AG09309 (cell line): ENCODE measurements at places on chromosomes 7 and 10.

DNA sequence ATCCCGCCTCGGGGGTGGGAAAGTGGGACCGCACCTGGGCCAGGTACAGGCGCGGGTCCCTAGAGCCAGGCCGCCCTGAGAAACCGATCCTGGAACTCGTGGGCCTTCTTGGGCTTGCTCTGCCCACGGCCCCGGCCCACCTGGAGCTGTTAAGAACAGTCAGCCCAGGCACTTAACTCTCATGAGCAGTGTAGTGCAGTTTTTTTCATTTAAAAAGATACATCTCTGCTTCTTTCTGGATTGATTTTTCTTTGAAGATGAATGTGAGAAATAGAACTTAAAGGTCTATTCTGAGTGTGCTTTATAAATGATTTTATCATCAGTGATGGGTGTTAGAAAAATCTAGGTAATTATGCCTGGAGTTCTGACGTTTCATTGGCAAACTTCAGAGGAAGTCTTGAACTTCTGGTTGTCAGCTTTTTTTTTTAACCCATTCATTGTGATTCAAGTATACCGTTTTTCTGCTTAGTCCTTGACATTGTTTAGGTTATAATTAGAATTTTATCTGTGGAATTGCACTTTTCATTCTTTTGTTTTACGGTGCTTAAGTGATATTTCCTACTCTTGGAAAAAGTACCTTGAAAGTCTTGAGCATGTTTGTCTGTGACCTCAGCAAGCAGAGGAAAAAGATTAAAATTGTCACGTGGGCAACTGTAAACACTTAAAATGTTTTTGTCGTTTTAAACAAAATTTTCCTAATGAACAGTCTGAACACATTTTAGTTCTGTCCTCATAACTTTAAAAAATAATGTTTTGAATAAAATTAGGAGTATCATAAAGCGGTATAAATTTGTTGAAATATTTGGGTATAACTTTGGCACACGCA lies 906 bp downstream of the CDK1 start:
- no peak for DNase-seq

- no peak for DNase-seq
Observed at GRCh38 chr10:72274730-72275350, 1.1 kb downstream of the DDIT4 start.

DNA sequence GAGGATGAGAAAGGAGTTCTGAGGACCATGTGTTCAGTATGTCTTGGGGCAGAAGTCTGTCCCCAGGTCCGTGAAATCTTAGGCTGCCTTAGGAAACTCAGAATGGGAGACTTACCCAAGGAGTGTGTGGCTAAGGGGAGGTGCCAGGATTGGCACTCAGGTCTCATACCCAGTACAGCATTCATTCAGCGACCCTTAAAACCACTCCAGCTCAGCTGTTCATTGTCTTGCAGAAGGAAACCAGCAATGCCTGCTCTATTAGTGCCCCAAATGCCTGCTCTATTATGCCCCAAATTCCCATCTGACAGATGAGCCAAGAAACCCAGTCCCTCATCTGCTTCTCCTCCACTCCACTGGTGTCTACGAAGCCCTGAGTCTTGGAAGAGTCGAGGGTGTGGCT lies 147.8 kb downstream of the NEURL1 start:
- DNase-seq, result no peak

- DNase-seq, result no peak
Observed at GRCh38 chr7:5455175-5455574, 31.5 kb upstream of the TNRC18 start.

DNA sequence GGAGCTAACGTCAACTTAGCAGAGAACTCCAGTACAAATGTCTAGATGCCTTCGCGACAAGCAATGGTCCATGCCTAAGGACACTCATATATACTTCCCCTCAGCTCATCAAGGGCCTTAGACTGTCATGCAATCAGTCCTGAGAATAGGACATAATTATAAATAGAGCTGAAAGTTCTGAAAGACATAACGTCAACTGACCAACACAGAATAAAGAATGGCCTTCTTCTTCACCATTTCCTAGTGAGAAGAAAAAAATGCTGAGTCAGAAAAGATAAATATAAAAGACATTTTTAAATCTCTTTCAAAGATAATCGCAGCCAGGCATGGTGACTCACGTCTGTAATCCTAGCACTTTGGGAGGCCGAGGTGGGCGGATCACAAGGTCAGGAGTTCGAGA lies 83.2 kb downstream of the ARMH3 start:
- DNase-seq, result no peak

- no peak for DNase-seq
Observed at GRCh38 chr10:96878057-96878456, 46.0 kb downstream of the LCOR start.

DNA sequence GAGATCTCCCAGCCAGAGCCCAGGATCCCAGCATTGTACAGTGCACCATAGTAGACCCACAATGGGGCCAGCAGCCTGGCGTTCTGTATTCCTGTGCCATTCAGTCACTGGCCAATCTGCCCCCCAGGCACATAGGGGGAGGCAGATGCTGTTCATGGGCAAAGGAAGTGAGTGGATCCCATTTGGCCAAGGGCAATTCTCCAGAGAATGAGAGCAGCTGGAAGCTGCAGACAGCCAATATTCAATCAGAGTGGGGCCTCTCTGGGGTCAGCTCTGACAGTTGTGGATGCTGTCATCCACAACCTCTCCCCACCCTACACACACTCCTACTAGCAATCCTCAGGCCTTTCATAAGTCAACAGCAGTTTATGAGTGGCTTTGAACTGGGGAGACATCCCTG lies 17.5 kb downstream of the STEAP1B start:
- DNase-seq, result no peak

DNA sequence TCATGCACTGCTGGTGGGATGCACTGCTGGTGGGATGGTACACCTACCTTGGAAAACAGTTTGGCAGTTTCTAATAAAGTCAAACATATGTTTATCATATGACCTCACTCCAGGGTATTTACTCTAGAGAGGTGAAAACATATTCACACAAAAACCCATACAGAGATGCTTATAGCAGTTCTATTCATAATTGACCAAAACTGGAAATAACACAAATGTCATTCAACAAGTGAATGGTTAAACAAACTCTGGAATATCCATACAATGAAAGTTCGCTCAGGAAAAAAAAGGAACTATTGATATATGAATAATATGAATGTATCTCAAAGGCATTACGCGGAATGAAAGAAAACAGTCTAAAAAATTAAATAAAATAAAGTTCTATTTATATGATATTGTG lies 19.5 kb downstream of the CCDC71L start:
- no peak for DNase-seq

DNA sequence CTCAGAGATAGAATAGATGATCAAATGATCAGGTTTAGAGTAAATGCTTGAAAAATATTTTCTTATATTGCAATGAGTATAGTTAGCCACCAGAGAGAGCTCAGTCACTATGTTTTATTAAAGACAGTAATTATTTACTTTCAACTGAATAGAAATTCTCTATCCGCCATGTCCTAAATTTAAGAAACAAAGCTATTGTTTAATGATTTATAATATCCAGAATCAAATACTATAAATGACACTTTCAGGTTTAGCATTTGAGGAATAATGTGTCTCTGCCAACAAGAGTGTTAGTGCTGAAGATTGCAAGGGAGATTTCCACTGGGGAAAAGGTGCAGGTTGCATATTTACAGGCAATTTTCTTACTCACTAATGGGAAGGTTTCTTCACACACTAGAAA lies 184.7 kb downstream of the DGKB start:
- DNase-seq, result no peak

DNA sequence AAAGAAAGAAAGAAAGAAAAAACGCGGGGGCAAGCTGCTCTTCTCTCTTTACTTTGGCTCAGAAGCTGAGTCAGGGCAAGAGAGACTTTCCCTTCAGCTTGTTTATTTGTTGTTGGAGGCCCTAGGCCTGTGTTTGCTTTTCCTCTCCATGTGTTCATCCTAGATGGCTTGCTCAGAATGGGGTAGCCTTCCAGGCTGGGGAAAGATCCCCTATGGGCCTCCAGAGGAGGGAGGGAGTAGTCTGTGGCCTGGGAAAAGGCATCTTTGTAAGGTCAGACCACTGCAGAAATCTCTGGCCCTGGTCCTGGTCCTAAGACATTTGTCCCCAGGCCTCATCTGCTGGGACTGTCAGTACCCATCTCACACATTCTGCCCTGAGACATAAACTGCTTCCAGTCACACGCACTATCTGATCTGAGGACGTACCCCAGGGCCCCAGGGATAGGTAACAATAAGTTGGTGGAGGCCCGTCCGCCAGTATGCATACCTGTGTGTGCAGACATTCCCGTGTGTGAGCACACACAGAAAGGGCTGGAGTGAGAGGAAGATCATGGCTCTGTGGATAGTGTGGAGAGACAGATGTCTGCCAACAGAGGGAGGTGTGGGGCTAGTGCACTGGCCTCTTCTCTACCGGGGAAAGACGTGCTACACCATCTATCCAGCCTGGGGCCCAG lies 4.9 kb upstream of the SCD start:
- DNase-seq, result no peak

GRCh38 chr7:105723572-105723971 lies 142.3 kb upstream of the EFCAB10 start:
- DNase-seq, result no peak

DNA sequence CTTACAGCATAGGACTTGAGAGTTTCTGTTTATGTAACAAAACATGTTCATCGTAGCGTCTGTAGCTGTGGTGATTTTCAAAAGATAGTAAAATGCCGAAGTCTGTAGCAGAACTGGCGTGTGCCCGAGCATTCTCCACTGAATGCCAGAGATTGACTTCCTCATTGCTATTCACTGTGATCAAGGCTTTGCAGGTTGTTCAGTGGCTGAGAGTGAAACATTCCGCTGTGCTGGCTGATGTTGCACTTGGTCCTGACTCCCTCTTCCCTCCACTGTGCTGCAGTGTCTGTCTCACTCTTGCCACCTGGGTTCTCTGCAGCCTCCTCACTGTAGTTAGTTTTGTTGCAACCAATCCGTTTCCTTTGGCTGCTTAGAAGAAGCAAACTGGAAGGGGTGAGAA lies 37.6 kb downstream of the FHIP2A start:
- DNase-seq, result no peak

DNA sequence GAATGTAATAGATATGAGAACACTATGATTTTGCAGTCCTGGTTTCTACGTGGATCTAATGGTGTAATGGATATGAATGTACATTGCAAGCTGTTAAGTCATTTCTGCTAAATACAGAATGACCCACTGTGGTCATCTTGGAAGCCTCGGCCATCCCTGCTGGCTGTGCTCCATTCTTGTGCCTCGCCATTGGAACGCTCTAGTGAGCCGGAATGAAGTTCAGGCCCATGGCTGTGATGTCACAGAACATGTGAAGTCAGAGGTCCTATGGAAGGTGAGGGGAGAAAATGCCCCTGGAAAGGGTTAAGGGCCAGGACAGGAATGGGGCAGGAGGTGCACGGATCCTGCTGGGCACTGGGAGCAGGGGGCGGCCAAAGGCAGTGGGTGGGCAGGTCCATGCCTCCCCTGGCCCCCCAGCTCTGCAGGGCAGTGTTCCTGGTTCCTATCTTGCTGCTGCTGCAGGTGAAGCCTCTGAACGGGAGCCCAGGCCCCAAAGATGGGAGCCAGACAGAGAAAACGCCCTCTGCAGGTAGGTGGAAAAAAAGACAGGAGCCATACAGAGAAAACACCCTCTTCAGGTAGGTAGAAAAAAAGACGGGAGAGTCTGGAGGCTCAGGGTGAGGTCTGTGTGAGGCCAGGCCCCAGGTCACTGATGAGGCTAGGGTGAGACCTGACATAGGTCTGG lies at the start of gene LLCFC1:
Gene LLCFC1, plus strand, starts transcription at position 259 of the 685 bp plus-strand sequence. Its CDS starts 138 bp downstream, at position 397.
- no peak for DNase-seq

DNA sequence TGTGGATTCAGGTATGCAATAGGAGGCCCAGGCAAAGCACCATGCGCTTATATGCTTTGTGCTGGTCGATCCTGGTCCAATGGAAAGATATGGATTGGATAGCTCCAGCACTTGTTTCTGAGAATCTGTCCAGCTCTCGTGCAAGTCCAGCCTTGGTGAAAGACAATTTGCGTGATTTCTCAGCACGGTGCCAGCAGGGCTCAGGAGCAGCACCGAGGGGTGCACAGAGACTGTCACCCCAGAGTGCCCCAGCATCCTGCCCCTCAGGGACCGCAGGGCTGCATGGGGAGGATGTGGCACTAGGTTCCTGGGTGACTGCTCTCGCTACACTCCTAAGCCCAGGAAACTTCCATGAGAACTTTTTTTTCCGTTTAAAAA lies 225.2 kb downstream of the WDR37 start:
- no peak for DNase-seq

DNA sequence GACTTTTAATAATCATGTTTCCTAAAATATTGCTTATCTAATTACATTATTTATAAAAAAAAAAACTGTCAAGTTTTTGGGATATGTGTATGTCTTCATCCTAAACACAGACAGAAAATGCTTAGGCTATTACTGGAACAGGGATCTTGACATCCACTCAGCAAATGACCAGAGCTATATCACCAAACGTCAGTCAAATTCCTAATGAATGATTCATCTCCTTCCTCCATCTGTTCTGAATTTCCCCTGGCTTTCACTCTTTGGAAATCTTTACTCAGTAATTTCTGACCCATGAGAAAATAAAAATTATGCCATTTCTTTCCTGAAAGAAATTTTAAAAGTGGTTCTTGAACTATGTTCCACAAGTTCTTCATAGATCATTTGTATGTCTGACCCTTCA lies 552.4 kb upstream of the KCND2 start:
- DNase-seq, result peak; percentile 4

DNA sequence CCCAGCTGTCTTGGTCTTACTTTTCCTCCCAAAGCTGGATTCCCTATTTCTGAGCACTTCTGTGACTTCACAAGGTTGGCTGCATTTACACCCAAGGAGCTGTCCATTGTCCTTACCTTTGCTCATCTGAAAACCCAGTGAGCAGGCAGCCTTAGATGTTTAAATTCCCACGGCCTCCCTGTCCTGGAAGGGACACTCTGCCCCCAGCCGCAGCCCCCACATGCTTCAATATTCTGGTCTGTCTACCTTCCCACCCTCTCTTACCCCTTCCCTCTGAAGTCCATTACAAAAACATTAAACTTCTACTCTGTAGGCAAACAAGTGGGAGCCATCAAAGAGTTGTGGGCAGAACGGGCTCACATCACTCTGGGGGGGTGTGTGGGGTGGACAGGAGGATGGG lies 73.8 kb upstream of the EFCAB10 start:
- DNase-seq, result no peak

DNA sequence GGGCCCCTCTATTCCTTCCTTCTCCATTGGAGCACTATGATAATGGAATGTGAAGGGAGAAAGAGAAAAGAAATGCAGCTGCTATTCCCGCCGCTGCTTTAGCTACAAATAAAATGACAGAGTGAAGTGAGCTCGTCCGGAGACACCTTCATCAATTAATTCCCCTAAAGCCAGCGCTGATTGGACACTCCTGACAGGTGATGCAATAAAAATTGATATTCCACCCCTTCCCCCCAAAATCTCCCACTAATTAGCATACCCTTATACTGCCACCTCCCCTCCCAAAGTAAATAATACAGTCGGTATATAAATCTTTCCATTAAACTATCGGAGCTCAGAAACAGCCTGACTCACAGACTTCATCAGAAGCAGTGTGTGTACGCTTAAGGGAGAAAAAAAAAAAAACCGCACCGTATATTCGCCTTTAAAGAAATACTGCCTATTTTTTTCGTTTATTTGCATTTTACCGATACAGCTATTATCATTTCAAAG lies 7.3 kb downstream of the SKIDA1 start:
- no peak for DNase-seq
